Foreskin keratinocyte (primary cell): ENCODE measurements at places on chromosomes 1 and 21.

GRCh38 chr21:34536311-34536710, 24.3 kb upstream of the KCNE1 start:
- no peak for DNase-seq

DNA sequence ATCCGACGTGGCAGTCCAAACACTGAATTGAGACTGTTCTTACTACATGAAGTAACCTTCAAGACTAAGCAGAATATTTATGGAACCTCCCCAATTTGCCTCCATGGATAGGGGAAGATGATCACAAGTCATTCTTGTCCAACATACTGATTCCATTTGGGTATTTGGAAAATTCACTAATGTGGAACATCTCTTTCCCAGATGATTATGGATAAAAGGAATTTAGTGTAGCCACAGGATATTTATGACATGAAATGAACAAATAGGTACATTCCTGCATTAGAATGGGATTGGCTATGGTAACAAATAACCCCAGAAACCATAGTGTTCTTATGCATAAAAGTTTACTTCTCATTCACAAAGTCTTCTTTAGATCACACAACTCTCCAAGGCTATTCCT, 40.2 kb upstream of the SGIP1 start:
- peak; percentile 23 for DNase-seq

DNA sequence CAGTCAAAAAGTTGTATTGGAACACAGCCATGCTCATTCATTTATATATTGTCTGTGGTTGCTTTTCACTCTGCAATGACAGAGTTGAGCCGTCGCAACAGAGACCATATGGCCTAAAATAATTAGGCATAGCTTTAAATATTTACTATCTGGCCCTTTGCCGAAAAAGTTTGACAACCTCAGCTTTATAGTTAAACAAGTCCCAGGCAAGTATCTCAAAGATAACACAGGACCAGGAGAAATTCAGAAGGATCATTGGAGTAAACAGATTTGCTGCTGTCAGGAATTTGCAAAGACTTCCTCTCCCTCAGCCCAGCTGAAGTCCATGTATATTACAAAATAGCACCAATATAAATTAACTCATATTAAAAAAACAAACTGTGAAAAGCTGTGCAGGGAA, 34.4 kb downstream of the NID1 start:
- DNase-seq = no peak

GRCh38 chr21:29920938-29921337, 18.9 kb downstream of the GRIK1 start:
- DNase-seq = no peak

DNA sequence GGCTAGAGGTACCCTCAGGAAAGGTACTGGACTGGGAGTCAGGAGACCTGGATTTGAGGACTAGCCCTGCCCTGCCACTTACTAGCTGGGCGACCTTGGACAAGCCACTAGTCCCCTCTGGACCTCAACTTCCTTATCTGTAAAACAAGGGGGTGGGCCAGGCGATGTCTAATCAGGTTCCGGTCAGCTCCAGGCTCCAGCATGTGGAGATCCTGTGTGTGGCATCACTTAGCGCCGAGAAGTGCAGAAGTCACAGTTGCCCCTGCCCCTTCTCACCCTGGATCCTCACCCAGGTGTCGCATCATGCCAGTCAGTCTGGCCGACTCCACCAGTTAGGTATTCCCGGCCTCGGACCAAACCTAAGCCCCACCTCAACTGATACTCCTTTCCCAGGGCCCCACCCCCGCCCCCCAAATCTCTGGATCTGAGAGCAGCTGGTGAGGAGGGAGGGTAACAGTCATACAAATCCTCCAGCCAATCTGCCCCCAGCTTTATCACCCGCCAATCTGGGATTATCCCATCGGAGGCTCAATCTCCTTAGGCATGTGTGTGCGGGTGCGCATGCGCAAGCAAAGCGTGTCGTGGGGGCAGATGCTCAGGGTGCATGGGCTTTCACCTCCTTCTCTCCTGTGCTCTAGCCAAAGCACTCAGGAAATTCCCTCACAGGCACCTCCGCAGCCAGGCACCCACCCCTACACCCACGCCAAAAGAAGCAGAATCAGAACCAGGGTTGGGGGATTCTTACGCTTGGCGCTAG, 5.4 kb downstream of the CELF3 start:
- no peak for DNase-seq

DNA sequence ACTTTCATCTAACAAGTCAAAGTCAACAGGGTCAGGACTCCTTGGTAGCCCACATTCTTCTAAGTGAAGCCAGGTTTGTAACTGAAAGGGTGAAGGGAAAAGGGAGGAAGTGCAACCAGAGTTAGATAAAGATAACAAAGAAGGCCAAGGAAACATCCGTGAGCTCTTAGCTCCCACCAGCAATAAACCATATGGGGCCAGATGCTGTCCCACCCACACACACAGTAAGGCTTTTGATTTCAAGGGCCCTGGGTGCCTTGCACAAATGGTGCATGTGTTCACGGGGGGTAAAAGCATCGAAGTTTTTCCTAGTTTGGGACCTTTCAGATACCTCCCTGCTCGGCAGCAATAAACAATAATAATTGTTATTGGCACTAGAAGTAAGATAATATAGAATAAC, 5.1 kb upstream of the TIAM1 start:
- DNase-seq = no peak

DNA sequence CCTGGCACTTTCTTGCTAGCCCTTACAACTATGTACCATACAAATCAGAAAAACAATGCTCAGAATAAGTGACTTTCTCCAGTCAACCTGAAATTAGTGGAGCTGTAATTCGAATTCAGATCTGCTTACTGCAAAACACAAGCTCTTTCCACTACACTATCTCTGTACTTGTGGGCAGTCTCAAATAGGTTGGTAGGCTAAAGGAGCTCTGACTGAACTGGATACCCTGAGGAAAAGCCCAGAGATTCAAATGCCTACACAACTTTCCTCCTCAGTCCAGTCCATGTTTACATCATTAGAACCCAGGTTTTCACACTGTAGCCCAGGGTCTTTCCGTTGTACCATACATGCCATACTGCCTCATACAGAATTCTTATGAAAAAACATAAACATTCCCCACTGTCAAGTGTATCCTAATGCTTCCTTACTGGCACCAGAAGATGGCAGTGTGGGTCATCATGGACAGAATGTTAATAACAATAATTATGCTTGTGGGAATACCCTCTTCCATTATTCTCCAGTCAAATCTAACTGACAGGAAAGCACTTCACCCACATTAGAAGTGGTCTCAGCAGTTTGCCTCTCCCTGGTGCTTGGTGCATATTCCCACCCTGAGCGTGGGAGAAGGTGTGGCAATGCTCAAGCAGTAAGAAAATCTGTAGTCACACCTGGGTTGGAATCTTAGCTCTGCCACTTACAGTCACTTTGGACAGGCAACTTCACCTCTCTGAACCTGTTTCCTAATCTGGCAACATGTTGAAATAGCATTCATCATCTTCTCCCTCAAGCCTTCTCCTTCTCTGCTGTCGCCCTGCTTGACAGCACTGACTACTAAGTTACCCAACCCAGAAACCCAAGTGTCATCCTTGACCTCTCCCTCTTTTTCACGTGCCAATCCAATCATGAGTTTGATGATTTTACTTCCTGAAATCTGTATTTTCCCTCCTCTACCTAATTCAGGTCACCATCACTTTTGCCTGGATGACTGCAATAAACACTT, 14.4 kb upstream of the ZFYVE9 start:
- peak; percentile 52 for DNase-seq

GRCh38 chr1:190154744-190155143, 322.9 kb downstream of the BRINP3 start:
- DNase-seq = no peak

- DNase-seq = no peak
These were observed 40.4 kb downstream of the CASZ1 start for GRCh38 chr1:10755970-10756521.

- no peak for DNase-seq
These were observed 11.6 kb upstream of the TTC39A start for GRCh38 chr1:51341876-51342496.

- no peak for DNase-seq
These were observed 41.1 kb upstream of the CSF3R start for GRCh38 chr1:36523850-36524249.

GRCh38 chr1:32066489-32066873, 6.3 kb upstream of the TMEM39B start:
- peak; percentile 80 for DNase-seq

DNA sequence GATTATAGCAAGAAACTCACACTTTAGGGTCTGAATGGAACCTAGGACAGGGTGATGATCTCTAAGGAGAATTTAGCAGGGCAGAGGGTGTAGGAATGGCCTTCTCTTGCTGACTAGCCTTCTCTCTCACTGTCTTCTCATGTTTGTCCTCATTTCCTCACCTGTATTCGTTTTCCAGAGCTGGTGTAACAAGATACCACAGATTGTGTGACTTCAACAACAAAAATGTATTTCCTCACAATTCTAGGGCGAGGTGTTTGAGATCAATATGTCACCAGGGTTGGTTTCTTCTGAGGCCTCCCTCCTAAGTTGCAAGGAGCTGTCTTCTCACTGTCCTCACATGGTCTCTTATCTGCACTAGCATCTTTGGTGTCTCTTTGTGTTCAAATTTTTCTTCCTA, 177.9 kb upstream of the C1orf87 start:
- peak; percentile 13 for DNase-seq

- DNase-seq = no peak
These were observed 411.2 kb upstream of the CAMK1G start for GRCh38 chr1:209172286-209172685.

- no peak for DNase-seq
These were observed 70.1 kb downstream of the DNTTIP2 start for GRCh38 chr1:93808871-93809270.

- no peak for DNase-seq
These were observed 1022.0 kb downstream of the NCAM2 start for GRCh38 chr21:22020221-22020620.
